NCI-H2107 (cell line): ENCODE measurements at places on chromosomes 11 and 22.

DNA sequence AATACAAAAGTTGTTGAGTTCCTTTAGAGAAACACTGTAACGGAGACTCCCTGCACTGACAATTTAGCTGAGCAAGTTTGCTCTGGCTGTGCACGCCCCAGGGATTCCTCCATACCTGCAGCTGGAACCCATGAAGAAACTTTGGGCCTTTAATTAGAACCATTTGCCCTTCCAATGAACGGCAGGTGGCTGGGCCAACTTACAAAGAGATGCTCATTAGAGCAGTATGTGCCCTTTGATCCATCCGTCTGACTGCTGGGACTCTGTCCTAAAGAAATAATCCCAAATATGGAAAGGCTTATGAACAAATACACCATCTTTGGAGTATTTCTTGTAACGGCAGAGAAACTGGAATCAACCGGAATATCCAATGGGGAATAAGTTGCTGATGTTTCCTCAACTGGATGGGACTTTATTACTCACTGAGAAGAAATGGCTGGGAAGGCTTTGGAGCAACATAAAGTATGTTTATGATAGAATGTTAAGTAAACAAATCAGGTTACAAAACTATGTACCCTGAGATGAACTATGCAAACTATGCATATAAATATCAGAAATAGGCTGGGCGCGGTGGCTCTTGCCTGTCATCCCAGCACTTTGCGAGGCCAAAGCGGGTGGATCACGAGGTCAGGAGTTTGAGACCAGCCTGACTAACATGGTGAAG, 24.4 kb upstream of the FBLN1 start:
- DNase-seq, result no peak

DNA sequence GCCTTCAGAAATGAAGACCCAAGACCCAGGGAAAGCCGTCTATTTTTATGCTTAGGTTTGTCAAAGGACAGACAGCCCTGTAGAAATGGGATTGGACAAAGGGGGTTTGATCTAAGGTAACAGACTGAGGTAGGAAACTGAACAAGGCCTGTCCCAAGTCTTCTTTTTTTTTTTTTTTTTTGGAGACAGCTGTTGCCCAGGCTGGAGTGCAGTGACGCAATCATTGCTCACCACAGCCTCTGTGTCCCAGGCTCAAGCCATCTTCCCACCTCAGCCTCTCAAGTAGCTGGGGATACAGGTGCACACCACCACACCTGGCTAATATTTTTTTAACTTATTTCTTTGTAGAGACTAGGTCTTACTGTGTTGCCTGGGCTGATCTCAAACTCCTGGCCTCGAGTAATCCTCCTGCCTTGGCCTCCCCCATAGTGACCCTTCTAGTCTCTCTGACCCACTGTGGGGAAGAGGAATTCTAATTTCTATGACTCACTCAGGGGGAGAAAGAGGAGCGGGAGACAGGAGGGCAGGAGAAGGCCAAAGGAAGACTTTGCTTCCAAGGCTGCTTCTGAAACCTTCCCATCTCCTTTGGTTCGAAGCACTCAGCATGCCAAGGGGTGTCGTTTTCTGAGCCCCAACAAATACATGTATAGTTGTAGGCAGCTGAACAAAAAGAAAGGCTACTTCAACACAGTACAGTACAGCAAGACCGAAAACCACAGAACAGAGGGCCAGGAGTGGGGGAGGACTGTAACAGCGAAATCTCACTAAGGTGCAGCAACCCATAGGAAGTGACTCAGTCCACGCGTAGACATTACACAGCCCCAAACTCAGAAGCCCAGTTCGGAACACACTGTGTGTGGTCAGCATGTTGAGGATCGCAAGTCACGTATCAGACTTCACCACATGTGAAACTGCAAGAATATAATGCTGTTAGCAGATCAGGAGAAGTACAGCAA, 872 bp downstream of the TMA7B start:
- no peak for DNase-seq

- no peak for DNase-seq
Measured at GRCh38 chr11:112345166-112345565, 84.5 kb upstream of the PLET1 start.

GRCh38 chr11:122717264-122717867, 61.8 kb downstream of the UBASH3B start:
- no peak for DNase-seq

DNA sequence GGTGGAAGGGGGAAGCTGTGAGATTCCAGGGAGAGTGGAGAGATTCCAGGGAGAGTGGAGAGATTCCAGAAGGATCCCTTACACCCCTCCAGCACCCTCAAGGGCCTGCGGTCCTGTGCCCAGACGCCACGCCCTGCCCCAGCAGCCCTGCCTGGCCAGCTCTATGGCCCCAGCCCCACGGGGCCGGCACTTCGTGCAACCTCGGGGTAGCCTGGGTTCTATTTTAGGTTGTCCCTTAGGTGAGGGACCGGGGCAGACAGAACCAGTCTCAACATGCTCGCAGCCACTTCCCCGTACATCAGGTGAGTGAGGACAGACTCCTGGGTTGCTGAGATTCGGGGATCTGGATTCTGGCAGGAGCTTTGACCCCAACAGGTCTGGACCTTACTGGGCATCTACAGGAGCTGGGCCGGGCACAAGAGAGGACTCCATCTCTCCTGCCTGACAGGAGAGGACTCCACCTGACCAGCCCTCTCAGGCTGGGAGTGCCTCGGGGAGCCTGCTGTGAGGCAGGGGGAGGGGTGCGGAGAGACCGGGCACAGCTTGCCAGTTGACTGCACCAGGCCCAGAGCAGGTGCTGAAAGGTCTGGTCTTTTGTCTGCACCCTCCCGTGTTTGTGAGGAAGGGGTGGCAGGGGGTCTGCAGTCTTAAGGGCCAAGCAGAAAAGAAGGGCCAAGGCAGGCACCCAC, 8.5 kb upstream of the ADORA2A start:
- DNase-seq, result no peak

DNA sequence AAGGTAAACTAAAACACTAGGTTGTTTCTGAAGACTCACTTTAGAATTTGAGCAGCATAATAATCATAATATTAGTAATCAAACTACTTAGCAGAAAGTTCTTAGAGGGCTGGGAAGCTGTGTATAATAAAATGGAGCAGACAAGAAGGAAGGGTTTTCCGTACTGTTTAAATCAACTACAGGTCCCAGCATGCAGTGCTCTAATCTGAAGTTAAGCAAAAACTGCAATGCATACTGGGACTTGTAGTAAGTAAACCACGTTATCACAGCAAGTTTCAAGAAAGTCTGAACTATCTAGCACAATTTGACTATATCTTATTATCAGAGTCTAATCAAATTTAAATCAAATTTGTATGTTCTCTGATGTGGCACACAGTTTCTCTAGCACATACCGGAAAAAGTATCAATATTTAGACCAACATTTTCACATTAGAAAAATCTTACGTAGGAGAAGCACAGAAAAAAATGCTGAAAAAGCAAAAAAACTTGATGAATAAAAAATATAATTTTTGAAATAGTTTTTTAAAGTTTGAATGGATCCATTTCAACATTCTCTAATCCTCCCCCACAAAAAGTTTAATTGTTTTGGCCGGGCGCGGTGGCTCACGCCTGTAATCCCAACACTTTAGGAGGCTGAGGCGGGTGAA, 8.2 kb downstream of the PHF21A start:
- DNase-seq, result no peak

DNA sequence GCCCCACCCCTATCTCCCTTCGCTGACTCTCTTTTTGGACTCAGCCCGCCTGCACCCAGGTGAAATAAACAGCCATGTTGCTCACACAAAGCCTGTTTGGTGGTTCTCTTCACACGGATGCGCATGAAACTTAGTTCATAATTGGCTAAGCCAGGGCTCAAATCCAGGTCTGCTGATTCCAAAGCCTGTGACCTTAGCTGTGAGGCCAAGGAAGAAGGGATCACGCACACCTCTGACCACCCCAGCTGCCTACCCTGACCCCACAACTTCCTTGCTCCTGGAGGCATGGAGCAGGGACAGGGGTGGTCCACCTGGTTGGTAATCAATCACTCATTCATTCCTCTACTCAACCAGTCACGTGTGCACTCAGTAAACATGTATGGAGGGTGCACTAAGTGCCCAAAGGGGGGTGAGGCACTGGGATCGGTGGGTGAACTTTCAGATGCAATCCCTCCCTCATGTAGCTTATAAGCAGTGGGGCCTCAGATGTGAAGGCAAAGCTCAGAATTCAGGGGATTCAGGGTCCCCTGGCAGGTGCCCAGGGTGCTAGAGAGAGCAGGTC, 10.3 kb downstream of the FXYD2 start:
- no peak for DNase-seq

GRCh38 chr11:72038491-72038890, 39.8 kb downstream of the IL18BP start:
- DNase-seq, result no peak

DNA sequence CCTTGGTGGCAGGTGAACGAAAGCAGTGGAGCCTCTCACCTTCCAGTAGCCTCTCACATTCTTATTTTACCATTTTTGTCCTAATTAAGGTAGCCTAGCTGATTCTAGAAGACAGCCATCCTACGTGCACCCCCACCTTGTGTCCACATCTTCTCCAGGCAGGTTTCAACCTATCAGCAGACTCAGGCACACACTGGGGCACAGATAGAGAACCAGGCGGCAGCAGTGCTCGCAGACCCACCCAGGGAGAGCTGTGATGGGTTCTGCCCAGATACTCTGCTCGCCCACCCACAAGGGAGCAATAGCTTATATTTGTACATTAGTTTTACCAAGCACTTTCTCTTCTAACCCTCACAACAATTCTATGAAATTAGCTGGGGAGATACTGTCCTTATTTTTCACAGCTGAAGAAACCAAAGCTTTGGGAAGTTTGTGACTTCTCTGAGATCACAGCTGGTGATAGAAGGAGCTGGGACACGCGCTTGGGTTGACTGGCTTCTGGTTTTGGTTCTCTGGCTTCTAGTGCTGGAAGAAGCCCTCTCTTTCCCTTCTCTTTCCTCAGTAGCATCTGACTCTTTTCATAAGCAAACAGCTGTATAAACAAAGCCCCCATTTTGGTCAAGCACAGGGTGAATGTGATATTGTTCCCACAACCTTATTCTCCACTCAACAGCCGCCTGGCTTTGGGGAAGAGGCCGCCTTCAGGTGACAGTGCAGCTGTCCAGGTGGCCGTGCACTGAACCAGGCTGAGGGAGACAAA, 36.9 kb downstream of the PPP2R1B start:
- no peak for DNase-seq

DNA sequence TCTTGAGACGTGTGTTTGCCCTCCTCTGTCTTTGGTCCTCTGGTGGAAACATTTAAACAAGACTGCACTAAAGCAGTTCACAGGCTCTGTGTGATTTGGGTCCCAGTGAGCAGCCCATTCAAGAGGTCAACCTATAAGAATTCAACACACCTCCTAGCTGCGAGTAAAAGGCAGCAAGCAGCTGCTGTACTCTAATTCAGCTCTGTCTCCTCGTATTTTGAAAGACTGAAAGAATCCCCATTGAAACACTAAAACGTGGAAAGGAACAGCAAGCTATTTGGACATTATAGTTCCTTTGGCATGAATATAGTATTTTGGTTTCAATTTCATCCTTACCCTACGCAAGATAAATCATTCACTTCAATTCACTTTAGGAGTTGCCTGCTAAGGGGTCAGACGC, 1046.7 kb downstream of the DLG2 start:
- DNase-seq, result no peak

GRCh38 chr22:48261706-48262105, 1499.3 kb downstream of the TBC1D22A start:
- no peak for DNase-seq
